NCI-H1105 (cell line): ENCODE measurements at places on chromosomes 2 and 18.

DNA sequence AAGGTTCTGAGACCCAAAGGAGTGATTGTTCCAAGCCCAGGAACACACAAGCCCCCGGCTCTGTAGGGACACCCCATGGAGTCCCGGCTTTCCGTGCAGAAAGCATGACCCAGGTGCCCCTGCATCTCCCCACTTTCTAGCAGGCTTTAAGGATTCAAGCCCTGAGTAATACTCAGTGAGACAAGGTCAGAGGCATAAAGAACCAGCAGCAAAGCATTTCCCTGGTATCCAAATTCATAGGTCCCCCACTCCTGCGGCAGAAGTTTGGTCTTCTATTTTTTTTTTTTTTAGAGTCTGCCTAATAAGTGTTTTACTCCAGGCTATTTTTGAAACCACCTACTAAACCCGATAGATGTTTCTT lies 16.3 kb downstream of the TSHZ1 start:
- no peak for DNase-seq

- no peak for DNase-seq
These were observed 242.0 kb downstream of the HAUS1 start for GRCh38 chr18:46346213-46346612.

DNA sequence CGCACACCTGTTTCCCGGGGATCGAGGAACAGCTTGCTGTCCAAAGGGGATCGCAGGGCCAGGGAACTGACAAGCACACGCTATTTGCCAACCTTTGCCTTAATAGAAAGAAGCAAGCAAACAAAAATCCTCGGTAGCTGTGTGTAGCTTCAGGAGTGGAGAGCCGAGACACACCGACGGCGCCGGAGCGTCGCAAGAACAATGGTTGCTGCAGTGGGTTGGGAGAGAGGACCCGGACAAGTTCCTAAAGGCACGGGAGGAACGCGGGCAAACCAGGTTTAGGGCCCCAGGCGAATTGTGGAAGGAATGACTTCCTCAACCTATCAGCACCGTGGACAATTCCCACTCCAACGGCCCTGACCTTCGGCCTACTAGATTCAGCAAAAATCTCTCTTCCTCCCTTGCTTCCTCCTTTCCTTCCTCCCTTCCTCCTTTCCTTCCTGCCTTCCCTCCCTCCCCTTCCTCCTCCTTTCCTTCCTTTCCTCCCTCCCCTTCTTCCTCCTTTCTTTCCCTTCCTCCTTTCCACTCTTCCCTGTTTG lies 4.9 kb upstream of the NEUROD1 start:
- peak; percentile 61 for DNase-seq

DNA sequence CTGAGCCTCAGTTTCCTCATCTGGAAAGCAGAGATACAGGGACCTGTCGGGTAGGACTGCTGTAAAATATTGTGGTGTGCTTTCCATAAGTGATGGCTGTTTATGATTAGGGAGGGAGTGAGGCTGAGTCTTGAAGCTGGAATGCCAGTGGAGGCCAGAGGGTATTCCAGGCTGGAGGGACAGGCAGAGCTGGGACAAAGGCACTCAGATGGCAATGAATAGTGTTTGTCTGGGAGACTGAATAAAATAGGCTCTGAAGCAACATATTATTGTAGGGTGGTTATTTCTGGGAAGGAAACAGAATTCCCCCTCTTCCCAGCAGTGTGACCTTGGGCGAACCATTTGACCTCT lies 120.7 kb downstream of the INHBB start:
- no peak for DNase-seq

DNA sequence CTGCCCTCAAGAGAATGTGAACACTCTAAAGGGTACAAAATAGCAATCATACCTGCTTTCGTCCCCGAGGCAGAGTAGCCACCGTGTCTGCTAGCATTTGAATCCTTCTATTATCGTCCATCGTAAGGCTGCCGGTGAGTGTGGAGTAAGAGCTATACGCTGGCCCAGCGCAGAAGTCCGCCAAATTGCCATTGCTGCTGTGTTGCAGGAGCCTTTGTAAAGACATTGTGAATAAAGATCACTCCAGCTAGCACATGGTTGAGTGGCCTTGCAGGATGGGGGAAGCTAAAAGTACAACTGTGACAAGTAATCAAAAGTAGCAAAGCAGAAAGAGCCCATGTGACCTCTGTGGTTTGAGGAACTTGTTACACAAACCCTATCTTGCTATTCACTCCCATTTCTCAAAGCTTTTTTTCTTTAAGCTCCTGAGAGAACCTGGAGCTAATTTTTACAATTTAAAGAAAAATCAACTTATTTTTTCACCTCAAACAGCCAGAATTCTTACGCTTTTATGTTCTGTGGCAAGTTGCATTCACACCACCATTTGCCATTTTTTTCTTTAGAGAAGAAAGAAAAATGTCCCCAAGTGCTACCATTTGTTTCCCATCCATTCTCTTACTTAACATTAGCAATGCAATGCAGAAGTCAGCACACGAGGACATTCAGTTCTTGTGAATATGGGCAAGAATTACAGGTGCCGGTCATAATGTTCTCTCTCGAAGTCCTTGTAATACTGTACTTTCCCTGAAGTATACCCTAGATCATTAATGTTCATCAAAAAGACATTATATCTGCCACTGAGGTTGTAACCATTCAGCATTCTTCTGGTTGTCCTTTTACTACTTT lies at the start of gene CYTIP:
Gene CYTIP (minus strand): TSS at position 295 of the 846 bp plus-strand sequence. CDS start 69 bp downstream, at position 226.
- DNase-seq, result no peak

- DNase-seq, result no peak
These were observed 29.2 kb upstream of the UXS1 start for GRCh38 chr2:106223347-106223746.

- no peak for DNase-seq
These were observed 12.9 kb downstream of the SMYD1 start for GRCh38 chr2:88080545-88080944.

- no peak for DNase-seq
These were observed 93.8 kb downstream of the MBD2 start for GRCh38 chr18:54130631-54131030.

DNA sequence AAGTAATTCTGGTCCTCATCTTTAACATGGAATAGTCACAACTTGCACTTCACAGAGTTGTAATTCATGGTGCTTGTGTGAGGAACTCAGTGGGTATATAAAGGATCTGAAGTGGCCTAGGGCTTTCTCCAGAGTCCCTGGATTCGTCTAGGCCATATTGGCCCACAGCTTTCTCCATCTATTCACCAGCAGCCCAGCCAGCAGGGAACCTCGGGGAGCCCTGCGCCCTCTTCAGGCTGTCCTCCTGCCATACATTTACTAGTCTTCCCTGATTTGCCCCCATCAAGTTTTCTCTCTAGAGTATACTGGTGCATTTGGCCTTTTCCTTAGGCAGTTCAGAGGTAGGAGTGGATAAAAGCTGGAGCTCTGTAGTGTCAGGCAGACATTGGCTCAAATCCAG lies 278.3 kb downstream of the MYCN start:
- no peak for DNase-seq

GRCh38 chr18:77754475-77755044 lies 504.9 kb downstream of the GALR1 start:
- no peak for DNase-seq

DNA sequence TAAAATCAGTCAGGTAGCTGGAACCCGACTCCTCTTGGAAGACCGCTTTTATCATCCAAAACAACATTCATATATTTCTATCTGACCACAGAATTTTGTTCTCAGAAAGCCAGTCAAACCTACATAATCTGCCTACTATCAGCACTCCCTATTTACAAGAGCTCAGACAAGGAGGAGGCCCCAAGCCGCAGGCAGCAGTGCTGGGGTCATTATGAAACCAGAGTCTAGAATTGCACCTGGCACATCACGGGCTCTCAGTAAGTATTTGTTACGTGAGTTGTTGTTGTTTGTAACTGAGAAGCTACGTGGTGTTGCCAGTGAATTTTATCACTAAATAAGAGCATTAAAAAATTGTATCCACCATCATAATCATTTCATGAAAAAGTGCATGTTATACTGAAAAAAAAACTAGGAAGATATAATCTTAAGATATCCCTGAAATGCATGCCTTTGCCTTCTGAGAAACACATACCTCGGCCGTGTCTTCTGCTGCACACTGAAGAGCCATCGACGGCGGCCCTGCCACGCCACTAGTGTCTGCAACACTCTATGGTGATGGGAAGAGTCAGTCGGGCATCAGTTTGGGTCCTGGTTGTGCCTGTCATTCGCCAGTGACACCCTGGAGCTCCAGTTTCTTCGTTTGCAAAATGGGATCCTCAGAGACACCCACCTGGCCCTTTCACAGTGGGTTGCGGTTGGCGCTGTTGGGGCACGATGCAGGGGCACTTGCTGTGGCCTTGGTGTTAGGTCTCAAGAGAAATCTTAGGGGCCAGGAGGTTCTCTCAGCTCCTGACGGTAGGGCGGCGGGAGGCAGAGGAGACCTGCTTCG lies 505.9 kb downstream of the EIPR1 start:
- no peak for DNase-seq

GRCh38 chr2:28343184-28343942 lies 49.3 kb upstream of the FOSL2 start:
- DNase-seq, result no peak

GRCh38 chr2:100289020-100289419 lies 33.3 kb downstream of the LONRF2 start:
- DNase-seq, result no peak

GRCh38 chr18:12741351-12741750 lies 38.5 kb downstream of the PSMG2 start:
- DNase-seq, result peak; percentile 44

DNA sequence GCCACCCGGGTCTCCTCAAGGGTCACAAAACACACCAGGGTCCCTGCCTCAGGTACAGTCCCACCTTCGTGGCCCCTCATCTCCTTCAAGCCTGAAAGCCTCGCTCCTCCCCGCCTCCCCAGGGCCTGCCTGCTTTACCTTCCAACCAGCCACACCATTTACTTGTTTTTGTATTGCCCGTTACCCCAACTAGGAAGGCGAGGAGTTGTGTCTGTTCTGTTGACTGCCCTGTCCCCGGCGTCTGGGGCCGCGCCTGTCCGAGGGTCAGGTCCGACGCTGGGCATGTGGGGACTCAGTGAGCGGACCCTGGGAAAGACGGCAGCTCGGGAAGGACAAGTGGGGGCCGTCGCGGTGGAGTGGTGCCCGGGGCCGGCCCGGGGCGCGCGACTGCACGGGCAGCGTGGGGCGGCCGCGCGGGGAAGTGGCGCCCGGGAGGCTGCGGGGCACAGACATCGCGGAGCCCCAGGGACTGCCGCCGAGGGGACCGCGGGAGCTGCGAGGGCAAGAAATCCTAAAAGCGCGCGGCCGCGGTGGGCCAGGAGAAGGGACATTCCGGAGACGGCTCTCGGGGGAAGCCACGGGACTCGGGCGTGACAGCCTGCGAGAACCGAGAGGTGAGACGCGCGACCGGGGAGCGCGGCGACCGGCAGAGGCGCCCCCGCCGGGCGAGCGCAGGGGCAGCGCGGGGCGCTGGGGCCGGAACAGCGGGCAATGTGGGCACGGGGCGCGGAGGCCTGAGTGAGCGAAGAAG lies 797 bp upstream of the GRHL1 start:
- no peak for DNase-seq

DNA sequence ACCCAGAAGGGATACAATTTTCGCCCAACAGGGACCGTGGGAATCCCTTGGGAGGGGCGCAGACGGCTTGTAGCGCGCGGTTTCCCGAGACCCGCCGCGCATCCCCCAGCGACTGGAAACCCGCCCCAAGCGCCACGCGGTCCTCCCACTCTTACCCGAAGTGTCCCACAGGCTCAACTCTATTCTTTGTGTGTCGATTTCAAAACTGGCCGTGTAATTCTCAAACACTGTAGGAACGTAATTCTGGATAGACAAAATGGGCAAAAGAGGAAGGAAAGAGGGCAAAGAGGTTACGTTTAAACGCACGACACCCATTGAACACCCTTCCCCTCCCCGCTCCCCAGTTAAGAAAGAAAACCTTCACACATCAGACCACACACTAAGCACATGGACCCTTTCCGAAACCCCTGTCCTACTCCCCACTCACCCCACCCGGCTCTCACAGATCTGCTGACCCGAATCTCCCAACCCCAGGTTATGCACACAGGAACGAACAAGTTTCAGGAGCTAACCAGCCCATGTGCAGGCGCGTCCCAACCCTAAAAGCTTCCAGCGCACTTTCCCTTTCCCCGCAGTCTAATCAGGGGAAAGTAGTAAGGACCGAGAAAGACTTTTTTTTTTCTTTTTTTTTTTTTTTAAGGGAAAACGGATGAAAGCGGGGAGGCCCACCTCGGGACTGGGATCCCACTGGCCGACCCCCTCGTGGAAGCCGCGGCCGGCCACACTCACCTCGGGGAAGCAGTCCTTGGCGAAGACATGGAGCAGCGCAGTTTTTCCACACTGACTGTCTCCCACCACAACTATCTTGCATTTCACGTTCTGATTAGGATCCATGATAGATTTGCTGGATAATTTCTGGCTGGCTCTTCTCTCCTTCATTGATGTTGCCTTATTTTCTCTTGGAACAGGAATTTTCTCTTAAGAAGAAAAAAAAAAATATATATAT lies 655 bp downstream of the RND3 start:
- DNase-seq, result peak; percentile 19

DNA sequence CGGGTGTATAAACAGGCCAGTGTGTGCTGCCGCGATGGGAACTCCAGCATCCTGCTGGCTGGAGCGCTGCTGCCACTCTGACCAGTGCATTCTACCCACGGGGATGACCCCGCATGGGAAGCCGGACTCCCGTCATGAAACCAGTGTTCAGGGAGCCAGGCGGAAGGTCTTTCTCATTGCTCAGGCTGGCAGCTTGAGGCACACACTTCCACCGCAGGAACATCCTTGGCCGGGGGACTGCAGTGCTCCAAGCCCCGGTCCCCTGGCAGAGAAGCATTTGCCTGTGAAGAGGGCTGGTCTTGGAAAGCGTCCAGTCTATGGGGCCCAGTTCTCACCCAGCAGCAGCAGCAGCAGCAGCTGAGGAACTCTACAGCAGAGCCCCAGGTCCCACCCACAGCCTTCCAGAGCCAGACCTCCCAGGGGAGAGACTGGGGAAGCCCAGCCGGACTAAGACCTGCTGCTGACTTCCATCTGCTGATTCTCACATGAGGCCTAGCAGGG lies 235.9 kb downstream of the KLHL29 start:
- DNase-seq, result no peak

GRCh38 chr2:122328816-122329215 lies 573.4 kb downstream of the TSN start:
- DNase-seq, result no peak

- DNase-seq, result no peak
These were observed 548.0 kb downstream of the CNTNAP5 start for GRCh38 chr2:124572934-124573634.

DNA sequence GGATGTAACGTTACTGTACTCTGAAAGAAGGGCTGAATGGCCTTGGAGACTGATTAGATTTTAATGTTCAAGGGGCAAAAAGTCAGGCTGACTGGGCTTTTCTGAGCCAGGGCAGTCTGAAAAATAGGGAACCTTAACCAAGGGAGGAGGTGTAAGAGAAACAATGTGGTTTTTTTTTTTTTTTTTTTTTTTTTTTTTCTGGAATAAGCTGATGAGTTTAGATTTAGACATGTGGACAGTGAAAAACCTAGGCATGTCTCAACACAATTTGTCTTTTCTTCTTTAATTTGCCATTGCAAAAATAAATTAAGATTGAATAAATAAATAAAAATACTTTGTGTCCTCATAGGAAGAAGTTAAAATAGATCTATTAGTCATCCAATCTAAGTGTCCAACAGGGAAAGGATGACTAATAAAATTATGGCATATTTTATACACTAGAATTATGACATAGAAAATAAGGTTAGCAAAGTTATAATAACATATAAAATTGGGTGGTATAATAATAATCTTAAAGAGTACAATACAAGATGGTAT lies 237.6 kb upstream of the TRIB2 start:
- no peak for DNase-seq
